Activated T-cell treated with anti-CD3 and anti-CD28 coated beads for 48 hours (primary cell): ENCODE measurements at places on chromosomes 11 and 22.

DNA sequence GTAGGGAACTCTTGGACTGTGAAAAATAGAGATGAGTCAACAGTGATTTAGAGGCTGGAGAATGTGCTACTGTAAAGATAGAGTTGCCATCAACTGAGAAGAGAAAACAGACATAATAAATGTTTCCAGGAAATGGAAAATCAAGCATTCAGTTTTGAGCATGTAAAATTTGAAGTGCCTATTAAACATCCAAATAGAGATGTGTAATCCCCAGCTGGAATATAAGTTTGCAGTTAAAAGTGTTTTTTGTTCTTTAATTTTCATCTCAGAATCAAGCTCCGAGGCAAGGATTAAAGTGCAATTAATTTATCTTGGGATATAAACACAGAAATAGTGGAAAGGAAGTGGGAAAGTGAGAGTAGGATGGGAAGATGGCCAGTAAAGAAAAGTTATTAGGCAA lies 666.0 kb upstream of the RAG2 start:
- DNase-seq: no peak

DNA sequence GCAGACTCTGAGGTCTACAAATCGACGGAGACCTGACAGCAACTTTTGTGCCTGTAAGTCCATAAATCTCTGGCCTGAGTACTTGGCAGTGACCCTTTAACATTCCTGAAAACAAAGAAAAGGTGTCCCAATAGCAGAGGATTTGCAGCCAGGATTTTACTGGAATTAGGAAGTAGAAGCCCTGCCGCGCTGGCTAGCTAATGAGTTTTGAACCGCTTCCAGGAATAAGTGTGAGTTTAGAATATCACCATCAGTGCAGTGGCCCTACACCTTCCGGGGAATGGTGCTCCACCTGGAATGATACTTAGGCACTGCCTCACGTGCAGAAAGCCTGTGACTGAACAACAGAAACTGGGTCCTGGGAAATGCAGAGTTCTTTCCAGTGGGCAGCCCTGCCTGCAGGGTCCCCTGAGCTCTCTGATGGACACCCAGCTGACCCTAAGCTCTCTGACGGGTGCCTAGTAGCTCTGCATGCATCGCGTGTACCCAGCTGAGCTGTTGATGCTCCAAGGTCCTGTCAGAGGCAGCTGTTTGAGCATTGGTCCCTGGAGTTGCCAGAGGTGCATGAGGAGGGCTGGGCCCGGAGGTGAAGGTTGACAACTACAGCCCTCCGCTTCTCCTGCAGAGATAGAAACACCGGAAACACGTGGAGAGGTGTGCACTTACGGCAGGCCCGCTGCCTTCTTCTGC lies 380.9 kb downstream of the TBC1D22A start:
- DNase-seq: no peak

DNA sequence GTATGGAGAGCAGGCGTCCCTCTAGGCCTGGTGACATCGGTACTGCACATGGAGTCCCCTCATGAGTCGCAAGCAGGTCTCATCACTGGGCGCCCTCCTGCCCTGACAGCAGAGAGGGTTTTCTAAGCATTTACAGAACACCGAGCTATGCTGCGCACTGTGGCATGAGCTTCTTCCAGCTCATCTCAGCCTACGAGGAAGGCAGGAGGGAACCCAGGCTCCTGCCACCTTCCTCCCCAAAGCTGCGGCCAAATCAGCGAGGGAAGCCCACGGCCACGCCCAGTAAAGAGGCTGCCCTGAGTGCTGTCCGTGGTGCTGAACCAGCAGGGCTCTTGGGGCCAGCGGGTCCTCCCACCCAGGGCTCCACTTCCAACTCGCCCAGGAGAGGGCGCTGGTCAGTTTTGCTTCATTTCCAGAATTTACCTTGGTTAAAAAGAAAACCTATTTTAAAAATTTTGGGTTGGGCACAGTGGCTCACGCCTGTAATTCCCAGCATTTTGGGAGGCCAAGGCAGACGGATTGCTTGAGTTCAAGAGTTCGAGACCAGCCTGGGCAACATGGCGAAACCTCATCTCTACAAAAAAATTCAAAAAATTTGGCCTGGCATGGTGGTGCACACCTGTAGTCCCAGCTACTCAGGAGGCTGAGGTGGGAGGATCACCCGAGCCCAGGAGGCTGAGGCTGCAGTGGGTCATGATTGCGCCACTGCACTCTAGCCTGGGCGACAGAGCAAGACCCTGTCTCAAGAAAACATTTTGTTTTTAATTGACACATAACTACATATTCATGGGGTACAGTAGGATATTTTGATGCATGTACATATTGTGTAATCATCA lies 34.2 kb downstream of the PHF21B start:
- DNase-seq: peak; percentile 77

DNA sequence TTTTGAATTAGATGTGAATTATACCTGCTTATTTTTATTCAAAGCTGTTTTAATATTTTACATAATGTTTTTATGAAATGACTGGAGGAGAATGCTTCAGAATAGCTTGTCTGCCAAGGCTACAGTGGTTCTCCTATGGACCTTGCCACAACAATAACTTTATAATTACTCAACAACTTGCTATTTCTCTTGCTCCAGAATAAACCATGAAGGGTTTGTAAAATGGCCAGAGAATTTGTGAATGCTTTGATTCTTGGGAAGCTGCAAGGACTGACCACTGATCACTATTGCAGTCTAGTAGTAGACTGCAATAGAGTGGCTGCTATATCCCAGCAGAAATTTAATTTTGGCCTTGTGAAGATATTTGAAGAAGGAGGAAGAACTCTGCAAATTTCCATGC lies 199.7 kb downstream of the FAT3 start:
- no peak for DNase-seq

DNA sequence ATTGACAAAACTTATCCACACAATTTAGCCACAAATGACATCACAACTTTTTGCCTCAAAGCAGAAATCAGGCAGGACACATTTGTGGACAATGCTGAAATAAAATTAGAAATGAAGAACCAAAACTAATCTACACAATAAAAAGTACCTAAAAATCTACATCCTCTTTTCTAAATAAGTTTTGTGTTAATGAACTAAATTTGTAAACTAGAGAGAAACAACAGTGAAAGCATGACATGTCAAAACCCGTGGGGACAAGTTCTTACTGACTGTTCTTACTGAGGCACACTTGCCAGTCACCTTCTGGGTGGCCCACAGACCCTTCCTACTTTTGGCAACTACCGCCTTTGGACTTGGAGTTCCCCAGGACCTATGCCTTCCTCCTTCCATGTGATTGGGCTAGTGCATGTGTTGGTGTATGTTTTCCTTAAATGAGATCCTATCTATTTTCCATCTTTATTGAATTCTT lies 60.7 kb upstream of the MUC15 start:
- no peak for DNase-seq

DNA sequence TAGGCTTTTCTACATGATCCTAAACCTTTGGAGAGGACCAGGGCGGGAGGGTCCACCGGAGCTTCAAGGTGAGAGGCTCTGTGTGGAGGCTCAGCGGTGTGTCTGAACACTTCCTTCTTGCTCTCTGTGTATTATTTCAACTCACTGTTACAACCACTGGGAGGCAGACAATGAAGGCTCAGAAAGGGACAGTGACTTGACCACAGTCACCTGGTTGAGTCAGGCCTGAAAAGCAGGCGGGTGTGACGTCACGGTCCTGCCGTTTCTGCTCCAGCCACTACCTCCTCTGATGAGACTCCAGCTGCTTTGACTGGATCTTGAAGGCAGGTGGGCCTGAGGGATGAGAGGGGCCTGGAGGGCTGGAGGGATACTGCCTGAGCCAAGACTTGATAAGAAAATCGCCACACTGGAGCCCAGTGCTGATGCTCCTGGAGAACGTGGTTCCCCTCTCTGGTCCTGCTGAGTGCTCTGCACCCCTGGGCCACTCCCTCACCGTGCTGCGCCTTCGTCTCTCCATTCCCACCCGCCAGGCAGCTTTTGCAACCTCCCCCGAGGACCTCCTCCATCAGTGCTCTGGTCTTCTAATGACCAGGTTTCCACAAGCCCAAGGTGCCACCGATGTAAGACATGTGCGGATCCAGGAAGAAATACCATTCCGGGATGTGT lies 27.9 kb downstream of the KCNC1 start:
- no peak for DNase-seq

DNA sequence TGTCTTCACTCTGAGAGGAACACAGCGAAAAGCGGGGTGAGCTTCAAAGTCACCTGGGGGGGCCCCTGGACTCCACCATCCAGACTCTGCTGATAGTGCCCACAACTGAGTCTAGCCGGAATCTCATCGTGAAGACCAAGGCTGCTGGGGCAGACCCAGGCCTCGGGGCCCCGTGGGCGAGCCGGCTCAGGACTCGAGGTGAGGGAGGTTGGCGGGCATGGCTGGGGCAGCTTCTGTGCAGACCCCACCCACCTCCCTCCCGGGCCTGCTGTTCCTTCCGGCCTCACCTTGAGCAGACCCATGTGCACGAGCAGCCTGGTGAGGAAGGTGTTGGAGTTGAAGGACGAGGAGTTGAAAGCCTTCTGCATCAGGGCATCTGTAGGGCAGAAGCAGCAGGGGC lies 8.7 kb upstream of the CHADL start:
- no peak for DNase-seq

DNA sequence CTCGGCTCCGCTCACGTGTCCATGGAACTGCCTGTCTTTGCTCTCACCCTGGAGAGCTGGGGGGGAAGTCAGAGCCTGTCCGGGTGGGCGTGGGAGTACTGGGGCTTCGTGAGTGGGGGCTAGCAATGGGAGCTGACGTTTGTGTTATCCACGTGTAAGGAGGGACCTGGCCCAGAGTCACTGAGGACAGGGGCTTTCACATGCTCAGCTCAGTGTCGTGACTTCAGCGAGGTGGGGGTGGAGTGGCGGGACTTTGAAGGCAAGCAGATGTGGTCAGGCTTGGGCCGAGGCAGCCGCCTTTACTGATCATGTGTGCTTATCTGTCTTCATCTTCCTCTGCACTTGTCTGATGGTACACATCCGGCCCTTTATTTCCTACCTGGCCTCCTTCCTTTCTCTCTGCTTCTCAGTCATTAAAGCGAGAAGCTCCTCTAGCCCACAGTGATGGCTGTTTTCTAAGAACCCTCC lies 113.1 kb upstream of the NNMT start:
- DNase-seq: peak; percentile 38

GRCh38 chr11:133936136-133936535 lies 20.6 kb downstream of the IGSF9B start:
- no peak for DNase-seq

DNA sequence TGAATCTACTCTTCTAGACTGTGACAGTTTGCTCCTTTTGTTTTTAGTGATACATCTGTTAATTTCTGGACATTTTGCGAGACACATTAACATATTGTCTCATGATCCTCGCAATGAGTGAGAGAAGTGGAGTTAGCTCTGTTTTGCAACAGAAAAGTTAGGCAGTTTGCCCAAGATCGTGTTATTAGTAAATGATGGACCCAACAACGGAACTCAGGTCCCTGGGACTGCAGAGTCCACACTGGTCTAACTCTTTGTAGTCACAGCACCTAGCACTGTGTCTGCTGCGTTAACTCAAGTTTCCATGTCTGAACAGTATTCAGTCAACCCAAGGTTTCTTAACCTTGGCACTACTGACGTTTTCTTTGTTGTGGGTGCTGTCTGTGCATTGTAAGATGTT lies 3.2 kb downstream of the DEPDC7 start:
- DNase-seq: no peak

GRCh38 chr11:17129003-17129402 lies 51.5 kb upstream of the RPS13 start:
- DNase-seq: no peak

GRCh38 chr11:34214961-34215805 lies 109.8 kb downstream of the NAT10 start:
- peak; percentile 78 for DNase-seq

DNA sequence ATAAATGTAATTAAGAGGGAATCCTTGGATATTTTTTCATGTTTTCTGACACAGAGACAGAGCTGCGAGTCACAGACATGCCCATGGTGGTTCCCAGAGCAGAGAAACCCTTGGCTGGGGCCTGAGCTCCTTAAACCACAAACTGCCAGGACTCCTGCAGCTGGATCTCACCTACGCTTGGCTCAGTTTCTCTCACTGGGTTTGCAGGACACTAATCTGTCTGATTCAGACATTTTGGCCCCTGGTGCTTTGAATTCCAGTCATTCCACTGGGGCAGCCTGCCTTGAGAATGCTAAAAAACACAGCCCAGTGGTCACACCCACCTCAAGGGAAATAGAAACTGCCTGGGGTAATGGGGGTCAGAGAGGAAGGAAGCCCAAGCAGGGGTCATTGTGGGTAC lies 122.6 kb downstream of the CCDC81 start:
- no peak for DNase-seq

DNA sequence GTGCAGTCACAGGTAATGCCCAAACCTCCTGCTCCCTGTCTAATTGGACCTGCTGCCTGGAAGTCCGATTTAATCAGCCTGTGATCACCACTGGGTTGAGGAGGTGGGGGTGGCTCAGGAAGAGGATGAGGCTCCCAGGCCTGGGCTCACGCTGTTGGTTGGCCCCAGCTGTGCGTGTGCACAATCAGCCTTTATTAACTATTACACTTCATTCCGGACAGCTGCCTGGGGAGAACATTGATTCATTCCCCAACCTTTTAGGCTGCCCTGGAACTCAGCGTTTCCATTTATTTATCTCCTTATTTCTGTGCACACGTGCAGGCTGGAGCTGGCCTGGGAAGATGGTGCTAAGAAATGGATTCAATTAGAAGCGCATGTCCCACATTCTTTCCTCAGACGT lies 123.4 kb downstream of the DSCAML1 start:
- DNase-seq: no peak

DNA sequence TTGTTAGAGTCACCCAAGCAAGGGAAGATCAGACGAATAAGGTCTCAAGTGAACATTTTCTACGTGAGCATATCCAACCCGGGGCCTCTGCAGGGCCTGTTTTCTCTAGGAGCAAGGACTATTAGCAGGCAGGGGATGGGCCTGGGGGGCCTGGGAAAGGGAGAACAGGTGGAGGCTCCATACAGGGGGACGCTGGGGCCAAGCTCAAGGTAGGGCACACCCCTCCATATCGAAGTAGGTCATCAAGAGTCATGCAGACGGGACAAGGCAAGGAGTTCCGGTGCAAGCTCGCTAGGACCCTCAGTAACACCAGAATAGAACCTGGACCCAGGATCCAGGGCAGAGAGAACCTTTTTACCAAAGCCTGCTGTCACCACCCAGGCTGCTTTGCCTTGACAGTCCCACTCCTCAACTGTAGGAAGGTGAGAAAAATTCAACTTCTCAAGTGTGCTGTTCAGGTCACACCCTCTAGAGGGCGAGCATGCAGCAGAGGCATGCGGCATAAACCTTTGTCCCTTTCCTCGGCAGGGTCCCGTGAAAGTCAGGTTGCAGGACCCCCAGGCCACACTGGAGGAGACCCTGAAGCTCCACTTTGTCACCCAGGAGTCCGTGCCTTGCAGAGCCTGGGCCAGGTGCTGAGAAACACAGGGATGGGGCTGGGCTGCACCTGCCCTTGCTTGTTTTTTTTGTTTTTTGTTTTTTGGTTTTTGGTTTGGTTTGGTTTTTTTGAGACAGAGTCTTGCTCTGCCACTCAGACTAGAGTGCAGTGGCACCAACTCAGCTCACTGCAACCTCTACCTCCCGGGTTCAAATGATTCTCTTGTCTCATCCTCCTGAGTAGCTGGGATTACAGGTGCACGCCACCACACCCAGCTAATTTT lies 8.6 kb upstream of the APOBEC3B start:
- peak; percentile 45 for DNase-seq

- DNase-seq: no peak
These were observed 98.2 kb upstream of the CRYBB3 start for GRCh38 chr22:25101501-25101900.

- no peak for DNase-seq
These were observed 104.5 kb upstream of the RAG2 start for GRCh38 chr11:36702330-36703054.
